ENCODE measurements at places on chromosomes 4 and X.

- no peak for DNase-seq
Observed at GRCh38 chr4:2954358-2955185, 8.6 kb downstream of the NOP14 start.

GRCh38 chr4:152613841-152614721 lies 65.7 kb downstream of the TMEM154 start:
- DNase-seq, result no peak

- DNase-seq, result no peak
Observed at GRCh38 chrX:22650691-22651090, 349.1 kb upstream of the DDX53 start.

DNA sequence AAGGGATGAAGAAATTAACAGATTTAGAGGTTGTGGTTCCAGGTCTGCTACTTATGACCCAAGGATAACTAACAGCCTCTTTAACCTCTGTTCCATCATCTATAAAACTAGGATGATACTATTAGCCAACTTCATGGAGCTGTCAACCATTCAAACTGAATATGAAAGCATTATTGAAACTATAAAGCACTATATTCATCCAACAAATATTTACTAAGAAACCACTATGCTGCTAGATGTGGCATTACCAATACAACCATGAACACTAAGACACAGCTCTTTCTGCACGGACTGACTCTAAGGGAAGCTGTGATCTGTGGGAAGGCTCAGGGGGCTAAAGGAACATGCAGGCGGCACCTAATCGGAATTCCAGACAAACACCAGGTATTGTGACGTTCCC lies 66.0 kb downstream of the APBB2 start:
- no peak for DNase-seq

- DNase-seq, result no peak
Observed at GRCh38 chr4:185764876-185765275, 47.1 kb downstream of the SORBS2 start.

DNA sequence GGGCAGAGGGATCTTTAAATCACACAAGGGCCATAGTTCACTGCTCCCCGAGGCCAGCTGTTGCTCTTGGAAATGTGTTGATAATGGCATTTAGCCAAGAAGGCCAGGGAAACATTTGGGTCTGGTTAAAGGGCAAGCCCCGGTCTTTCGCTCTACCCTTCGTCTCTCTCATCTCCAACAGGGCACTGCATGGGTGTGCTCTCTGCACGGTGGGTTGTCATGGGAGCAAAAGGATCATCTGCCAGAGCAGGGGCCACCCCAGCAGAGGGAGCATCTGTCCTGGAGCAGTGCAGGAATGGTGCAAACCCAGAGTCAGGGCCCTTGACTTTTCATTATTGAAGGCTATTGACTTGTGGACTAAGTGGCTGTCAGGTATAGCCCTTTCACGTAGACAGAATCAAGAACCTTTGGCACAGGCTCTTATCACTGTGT lies 22.7 kb upstream of the PGRMC2 start:
- DNase-seq, result no peak

DNA sequence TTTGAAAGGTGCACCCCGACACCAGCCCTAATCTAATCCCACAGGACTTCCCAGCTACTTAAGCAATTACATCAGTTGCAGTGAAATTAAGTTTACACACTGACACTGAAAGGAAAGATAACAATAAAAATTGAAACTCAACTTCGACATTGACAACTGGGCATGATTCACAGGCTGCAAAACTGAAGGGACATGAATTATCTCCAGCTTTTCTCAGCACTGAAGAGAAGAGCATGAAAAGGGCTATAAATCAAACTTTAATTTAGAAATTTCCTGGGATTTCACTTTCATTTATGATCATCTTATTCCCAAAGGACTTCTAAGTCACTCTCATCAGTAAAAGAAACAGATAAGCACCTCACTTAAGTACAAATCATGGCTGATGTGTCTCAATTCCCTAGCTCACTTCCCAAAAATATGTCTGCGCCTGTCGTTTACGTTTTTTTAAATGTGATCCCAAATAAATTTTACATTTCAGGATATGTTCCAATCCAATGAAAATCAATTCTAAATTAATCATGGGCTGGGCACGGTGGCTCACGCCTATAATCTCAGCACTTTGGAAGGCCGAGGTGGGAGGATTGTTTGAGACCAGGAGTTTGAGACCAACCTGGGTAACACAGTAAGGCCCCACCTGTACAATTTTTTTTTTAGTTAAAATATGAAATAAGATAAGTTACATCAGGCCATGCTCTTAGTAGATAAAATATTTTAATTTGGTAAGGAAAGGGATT lies 134.4 kb upstream of the TBL1X start:
- no peak for DNase-seq

GRCh38 chr4:150561143-150561737 lies 20.7 kb upstream of the MAB21L2 start:
- DNase-seq, result no peak

DNA sequence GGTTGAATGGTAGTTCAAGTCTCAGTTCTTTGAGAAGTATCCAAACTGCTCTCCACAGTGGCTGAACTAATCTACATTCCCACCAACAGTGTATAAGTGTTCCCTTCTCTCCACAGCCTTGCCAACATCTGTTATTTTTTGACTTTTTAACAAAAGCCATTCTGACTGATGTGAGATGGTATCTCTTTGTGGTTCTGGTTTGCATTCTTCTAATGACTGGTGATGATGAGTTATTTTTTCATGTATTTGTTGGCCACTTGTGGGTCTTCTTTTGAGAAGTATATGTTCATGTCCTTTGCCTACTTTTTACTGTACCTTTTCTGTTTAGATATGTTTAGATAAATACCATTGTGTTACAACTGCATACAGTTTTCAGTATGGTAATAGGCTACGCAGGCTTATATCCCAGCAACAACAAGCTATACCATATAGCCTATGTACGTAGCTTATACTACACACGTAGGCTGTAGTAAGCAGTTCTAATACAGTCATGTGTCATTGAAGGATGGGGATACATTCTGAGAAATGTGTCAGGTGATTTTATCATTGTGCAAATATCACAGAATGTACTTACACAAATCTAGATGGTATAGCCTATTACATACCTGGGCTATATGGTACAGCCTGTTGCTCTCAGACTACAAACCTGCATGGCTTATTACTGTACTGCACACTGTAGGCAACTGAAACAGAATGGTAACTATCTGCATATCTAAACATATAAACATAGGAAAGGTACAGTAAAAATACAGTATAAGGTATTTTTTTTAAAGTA lies 28.1 kb downstream of the KLHL8 start:
- DNase-seq, result no peak

DNA sequence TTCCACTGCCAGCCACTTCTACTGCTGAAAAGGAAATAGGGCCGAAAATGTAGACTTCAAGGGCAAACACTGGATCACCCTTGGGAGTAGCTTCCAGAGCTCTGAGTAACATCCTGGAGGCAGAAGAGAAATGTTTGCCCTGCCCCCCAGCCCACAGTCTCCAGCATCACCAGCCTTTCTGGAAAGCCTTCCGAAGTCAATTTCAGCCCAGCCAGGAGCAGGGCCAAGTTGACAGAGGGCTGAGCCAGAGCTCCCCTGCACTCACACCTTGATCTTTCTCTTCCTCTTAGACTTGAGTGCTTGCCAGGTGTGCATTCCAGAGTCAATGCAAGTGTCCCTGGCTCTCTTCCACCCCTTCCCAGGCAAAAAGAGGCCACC lies 35.2 kb downstream of the SLC25A5 start:
- DNase-seq, result peak; percentile 82

GRCh38 chr4:25813448-25814106 lies 49.2 kb downstream of the SEL1L3 start:
- DNase-seq, result peak; percentile 55

DNA sequence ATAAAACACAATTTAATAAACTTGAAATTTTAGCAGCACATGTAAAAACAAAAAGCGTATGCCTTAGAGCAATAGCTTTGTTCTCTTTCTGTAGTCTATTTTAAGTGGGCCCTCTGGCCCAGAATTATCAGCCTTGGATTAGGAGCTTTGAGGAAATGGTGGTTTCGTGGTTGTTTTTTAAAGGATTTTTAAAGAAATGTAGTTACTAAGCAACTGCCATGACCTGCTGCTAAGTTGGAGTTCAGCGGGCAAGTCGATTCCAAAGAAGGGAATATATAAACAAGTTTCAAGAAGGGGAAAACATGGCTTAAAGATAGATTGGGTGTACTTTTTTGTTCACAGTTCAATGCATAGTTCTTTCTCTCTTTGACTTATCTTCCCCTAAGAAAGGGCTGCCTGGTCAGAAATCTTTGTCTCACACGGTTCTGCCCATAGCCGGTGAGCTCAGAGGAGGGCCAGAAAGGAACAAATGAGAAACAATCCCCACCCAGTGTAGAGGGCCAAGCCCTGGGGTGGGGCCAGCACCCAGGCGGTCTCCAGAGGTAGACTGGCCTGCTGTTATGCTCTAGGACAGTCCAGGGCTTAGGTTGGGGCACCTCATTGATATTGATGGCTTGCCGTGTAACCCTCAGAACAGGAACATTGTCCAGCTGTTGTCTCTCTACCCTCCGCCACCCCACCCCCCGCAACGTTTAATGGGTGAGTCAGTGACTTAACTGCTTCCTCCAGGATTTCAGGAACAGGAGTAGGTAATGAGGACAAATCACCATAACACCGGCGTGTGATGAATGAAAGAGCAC lies 32.5 kb downstream of the DLG3 start:
- peak; percentile 36 for DNase-seq

GRCh38 chrX:85052636-85053343 lies 49.1 kb downstream of the APOOL start:
- peak; percentile 2 for DNase-seq

- peak; percentile 2 for DNase-seq
Observed at GRCh38 chr4:179307297-179308136, 1865.3 kb upstream of the AGA start.

- no peak for DNase-seq
Observed at GRCh38 chr4:94911106-94911505, 153.4 kb downstream of the BMPR1B start.

- no peak for DNase-seq
Observed at GRCh38 chr4:83323136-83323535, 11.5 kb downstream of the HPSE start.

- DNase-seq, result no peak
Observed at GRCh38 chr4:142556570-142557238, 289.4 kb downstream of the INPP4B start.

GRCh38 chr4:17252131-17252530 lies 259.8 kb downstream of the QDPR start:
- no peak for DNase-seq

DNA sequence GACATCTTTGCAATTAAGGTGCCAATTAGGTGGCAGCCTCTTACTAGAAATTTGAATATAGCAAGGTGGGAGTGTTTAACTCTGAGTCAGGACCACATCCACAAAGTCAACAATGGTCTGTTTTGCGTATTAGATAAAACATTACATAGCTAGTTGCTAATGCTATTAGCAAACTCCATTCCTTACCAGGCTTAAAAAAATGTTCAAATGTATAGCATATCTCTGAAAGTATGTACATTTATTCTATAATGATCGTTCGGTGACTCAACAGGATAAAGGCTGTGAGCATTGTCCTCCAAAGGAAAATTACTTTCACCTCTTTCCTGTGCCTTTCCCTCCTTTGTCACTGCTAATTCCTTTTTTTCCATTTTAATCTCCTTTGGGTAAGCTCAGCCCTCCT lies 74.5 kb downstream of the SYTL5 start:
- DNase-seq, result no peak

DNA sequence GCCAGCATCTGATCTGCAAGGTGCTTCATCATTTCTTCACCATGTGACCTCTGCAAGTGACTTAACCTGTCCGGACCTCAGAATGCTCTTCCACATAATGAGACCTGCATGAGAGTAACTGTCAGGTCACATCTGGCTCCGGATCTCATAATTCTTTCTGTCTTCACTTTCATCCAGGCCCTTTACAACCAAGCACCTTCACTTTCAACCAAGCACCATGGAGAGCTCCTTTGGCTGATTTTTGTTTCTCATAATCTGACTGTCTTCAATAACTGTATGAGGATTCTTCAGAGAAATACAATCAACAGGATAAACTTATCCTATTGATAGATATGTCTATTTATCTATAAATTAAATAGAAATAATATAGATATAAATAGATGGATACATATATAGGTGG lies 148.1 kb downstream of the VCX3A start:
- no peak for DNase-seq

- DNase-seq, result peak; percentile 89
Observed at GRCh38 chr4:7960790-7961655, 21.4 kb upstream of the AFAP1 start.

- peak; percentile 28 for DNase-seq
Observed at GRCh38 chrX:12610079-12610478, 181.1 kb upstream of the PRPS2 start.

GRCh38 chr4:3043282-3044020 lies 30.9 kb downstream of the HTT-AS start:
- DNase-seq, result no peak

- DNase-seq, result no peak
Observed at GRCh38 chr4:66602622-66603021, 932.3 kb upstream of the EPHA5 start.
